Colonic mucosa (tissue), 4 donors: ENCODE measurements at places on chromosomes 1 and 21. TPM values are rescaled to one million over a fixed set of nuclear protein-coding genes. Genes with fewer than 3 reads are reported as not detected.

- DNase-seq = no peak
- H3K27me3 ChIP-seq = no peaks in the 10 kb centered on the region
- H3K4me3 ChIP-seq = no peak overlapping the region
- no peaks in the 10 kb centered on the region for H3K4me1 ChIP-seq
Measured at GRCh38 chr1:193741228-193741627, 554.8 kb upstream of the B3GALT2 start.

The WLS gene
- total RNA-seq = 88.3 TPM

The ERRFI1 gene
- 22.3 TPM for total RNA-seq

- no peak overlapping the region for H3K27ac ChIP-seq
- no peaks in the 10 kb centered on the region for H3K36me3 ChIP-seq
- DNase-seq = no peak
- H3K4me3 ChIP-seq = no peak overlapping the region
- H3K4me1 ChIP-seq = no peaks in the 10 kb centered on the region
- H3K27me3 ChIP-seq = no peaks in the 10 kb centered on the region
Measured at GRCh38 chr1:190633488-190633887, 155.8 kb upstream of the BRINP3 start.

DNA sequence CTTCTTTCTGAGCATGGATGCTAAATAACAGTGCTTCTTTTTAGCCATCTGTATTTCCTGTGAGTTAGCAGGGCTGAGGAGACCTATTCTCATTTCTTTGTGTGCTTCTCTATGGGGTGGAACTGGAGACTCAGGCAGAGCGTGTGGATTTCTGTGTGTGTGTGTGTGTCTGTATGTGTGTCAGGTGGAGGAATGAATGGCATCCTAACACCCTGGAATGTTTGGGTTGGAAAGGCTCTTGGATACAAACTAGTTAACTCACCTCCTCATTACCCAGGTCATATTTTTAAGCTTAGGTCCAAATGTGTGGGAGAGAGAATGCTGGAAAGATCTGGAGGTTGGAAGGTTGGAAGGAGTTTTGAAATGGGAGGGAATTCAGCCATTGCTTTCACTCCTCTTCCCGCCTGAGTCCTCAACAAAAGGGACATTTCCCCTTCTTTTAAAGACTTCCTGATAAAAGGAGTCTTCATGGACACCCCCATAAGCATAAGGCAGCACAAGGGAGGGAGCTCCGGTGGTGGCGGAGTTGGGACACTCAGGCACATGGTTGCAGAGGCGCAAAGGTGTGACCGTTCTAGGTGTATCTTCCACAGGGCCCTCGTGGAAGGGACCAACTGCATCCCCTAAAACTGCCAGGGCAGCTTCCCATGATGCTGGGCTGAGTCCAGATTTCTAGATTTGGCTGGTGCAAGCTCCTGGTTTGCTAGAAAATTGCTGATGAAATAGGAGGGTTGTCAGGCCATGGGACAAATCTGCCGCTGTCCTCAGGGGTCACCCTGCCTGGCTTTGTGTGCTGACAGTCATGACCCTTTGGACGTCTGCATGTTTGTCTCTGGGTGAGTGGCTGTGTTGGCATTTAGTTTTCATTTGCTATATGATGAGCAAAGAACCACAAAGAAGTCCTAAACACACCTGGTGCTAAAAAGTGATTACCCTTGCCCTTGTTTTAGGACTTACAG is 37.6 kb downstream of the MTARC1 start:
- H3K36me3 ChIP-seq = no peaks in the 10 kb centered on the region
- DNase-seq = no peak
- H3K4me1 ChIP-seq = no peaks in the 10 kb centered on the region
- H3K4me3 ChIP-seq = no peak overlapping the region
- no peaks in the 10 kb centered on the region for H3K27me3 ChIP-seq
- H3K27ac ChIP-seq = no peak overlapping the region

GRCh38 chr21:45997495-45998275 is 16.1 kb downstream of the COL6A1 start:
- no peaks in the 10 kb centered on the region for H3K27me3 ChIP-seq
- no peak overlapping the region for H3K27ac ChIP-seq
- no peak overlapping the region for H3K4me3 ChIP-seq

GRCh38 chr1:221284028-221284427 is 404.8 kb downstream of the HLX start:
- H3K4me3 ChIP-seq = no peak overlapping the region
- no peaks in the 10 kb centered on the region for H3K4me1 ChIP-seq
- H3K27ac ChIP-seq = no peak overlapping the region
- no peaks in the 10 kb centered on the region for H3K36me3 ChIP-seq
- no peaks in the 10 kb centered on the region for H3K27me3 ChIP-seq
- no peak for DNase-seq

DNA sequence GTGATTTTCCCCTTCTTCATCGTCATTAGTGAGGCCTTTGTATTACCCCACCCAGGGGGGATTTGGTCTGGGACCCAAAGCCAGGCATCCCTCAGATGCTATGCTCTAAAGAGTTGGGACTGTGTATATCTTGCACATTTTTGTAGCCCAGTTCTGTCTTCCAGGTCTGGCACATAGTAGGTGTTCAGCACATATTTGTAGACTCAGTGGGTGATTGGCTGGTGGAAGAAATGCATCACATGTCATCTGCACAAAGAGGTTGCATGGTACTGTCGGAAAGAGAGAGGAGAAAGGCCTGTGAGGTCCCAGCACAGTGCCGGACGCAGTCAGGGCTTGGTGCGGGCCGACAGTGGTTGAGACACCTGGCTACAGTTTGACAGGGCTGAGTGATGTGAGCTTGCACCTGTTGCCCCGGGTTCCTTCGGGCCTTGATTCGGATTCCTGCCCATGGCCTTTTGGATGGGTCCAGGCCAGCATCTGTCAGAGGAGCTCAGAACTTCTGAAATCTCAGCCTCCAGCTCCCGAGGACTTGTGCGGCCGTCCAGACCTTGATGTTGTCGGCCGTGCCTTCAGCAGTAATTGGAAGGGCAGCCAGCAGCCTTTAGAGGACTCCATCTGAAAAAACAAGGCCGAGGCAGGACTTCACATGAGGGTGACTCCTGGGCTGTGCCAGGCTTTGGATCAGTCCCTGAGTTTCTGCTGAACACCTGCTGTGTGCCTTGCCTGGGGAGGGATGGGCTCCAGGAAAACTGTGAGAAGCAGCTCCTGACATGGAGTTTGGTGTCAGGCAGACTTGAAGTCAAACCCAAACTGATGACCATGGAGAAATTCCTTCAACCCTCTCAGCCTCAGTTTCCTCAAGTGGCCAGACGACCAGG is 40.9 kb upstream of the PADI1 start:
- H3K27ac ChIP-seq = no peak overlapping the region
- H3K36me3 ChIP-seq = no peaks in the 10 kb centered on the region
- H3K4me3 ChIP-seq = no peak overlapping the region
- H3K27me3 ChIP-seq = no peaks in the 10 kb centered on the region
- DNase-seq = no peak

The BATF3 gene
- total RNA-seq = 0.74 TPM

DNA sequence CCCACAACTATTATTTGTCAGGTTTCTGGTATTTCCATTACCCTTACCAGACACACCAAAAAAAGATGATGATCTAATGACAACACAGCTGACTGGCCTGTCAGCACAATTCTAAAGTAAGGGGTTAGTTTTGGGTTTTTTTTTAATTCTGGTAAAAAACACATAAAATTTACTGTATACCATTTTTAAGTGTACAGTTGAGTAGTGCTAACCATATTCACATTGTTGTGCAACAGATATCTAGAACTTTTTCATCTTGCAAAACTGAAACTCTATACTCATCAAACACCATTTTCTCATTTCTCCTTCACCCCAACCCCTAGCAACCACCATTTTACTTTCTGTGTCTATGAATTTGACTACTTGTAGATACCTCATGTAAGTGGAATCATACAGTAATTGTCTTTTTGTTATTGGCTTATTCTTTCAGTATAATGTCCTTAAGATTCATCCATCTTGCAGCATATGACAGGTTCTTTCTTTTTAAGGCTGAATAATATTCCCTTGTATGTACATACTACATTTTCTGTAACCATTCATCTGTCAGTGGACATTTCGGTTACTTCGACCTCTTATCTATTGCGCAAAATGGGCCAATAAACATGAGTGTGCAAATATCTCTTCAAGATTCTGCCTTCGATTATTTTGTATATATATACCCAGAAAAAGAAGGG is 29.8 kb downstream of the ARNT start:
- no peak overlapping the region for H3K27ac ChIP-seq
- no peaks in the 10 kb centered on the region for H3K4me1 ChIP-seq
- no peaks in the 10 kb centered on the region for H3K27me3 ChIP-seq
- no peak for DNase-seq
- H3K4me3 ChIP-seq = no peak overlapping the region

GRCh38 chr1:220219136-220219442 is 53.2 kb downstream of the RAB3GAP2 start:
- H3K27ac ChIP-seq = no peak overlapping the region
- H3K4me3 ChIP-seq = no peak overlapping the region
- DNase-seq = no peak

- no peaks in the 10 kb centered on the region for H3K4me1 ChIP-seq
- H3K27ac ChIP-seq = peak overlapping the region; percentile 74
- H3K4me3 ChIP-seq = peak overlapping the region; percentile 47
- no peak for DNase-seq
- no peaks in the 10 kb centered on the region for H3K27me3 ChIP-seq
Measured at GRCh38 chr1:148263906-148264255, 111.8 kb upstream of the NBPF11 start.

GRCh38 chr1:231605149-231606100 is 21.2 kb upstream of the DISC1 start:
- no peaks in the 10 kb centered on the region for H3K4me1 ChIP-seq
- no peak for DNase-seq
- no peaks in the 10 kb centered on the region for H3K36me3 ChIP-seq
- H3K27ac ChIP-seq = no peak overlapping the region
- no peaks in the 10 kb centered on the region for H3K27me3 ChIP-seq

DNA sequence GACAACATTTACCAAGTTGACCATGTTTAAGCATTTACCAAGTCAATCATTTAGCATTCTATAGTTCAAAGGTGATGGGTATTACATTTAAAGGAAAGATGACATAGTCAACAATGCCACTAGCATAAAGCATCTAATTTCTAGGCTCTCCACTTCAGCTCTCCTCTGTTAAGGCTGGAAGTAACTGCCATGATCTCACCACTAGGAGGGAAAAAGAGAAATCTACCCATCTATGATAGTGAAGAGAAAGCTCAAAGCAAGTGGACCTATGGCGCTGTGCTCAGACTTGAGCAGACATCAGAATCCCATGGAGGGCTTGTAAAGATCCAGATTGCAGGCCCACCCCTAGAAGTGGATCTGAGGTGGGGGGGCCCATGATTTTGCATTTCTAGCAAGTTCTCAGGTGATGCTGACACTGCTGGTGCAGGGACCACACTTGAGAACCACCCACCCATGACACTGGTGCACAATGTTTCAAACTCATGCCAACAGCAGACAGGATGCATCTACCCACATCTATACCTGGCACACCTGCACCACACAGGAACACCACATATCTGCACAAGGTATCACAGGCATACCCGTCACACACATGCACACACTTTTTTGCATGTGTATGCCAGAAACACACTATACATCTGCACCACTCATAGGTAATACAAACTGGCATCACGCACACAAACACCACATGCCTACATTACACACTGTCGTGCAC is 392.9 kb upstream of the RUNX1 start:
- DNase-seq = no peak
- H3K4me3 ChIP-seq = no peak overlapping the region
- H3K27me3 ChIP-seq = no peaks in the 10 kb centered on the region
- no peaks in the 10 kb centered on the region for H3K36me3 ChIP-seq

DNA sequence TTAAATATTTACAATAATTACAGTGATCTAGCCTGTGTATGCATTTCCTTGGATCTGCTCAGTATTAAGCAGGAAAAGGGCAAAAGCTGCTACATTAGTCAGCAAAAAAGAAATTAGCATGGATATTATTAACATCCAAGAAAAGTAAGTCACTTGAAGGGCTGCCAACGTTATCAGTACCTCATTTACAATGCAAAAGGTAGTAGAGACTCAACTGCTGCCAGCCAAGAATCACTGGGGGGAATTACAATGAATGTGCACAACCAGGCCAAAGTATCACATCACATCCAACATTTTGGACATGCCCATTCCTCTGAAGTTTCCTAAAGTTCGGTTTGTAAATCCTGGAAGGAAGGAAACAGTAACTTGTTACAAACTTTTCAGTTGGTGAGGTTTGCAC is 1.9 kb downstream of the CNN3 start:
- H3K36me3 ChIP-seq = no peaks in the 10 kb centered on the region
- peaks cover 6% of the 10 kb centered on the region for H3K4me1 ChIP-seq
- DNase-seq = no peak
- no peaks in the 10 kb centered on the region for H3K27me3 ChIP-seq

The OR2T2 gene
- not detected for total RNA-seq

DNA sequence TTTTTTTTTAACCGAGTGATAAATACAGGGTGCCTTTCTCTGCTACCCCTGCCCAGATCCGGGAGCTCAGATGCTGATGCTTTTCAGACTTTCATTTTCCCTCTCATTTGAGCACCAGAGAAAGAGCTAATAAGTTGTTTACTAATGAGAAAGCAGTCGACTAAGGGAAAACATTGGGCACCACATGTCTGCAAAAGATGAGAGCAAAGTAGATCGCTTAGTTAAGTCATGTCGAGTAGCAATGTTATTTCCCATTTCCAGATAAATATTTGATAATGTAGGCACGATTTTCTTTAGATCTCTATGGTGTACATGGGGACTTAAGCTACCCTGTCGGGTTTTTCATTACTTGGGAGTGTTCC is 1.2 kb downstream of the PKN2 start:
- H3K36me3 ChIP-seq = no peaks in the 10 kb centered on the region
- H3K27ac ChIP-seq = peak overlapping the region; percentile 96
- H3K4me3 ChIP-seq = peak overlapping the region; percentile 91

The GSTM1 gene
- total RNA-seq = 46.1 TPM

- H3K27ac ChIP-seq = no peak overlapping the region
- H3K4me3 ChIP-seq = no peak overlapping the region
- no peak for DNase-seq
- no peaks in the 10 kb centered on the region for H3K36me3 ChIP-seq
Measured at GRCh38 chr1:15557008-15557407, 27.8 kb downstream of the AGMAT start.

The CLDN19 gene
- not detected for total RNA-seq

DNA sequence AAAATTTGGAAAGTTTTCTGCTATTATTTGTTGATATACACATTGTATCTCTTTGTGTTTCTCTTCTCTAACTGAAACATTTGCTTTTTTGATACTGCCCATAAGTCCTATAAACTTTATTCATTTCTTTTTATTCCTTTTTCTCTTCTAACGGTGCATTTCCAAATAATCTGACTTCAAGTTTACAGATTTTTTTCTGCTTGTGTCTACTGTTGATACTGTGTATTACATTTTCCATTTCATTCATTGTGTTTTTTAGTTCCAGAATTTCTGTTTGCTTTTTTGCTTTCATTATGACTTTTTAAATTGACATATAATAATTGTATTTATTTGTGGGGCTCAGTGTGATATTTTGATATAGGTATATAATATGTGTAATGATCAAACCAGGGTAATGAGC is 38.3 kb upstream of the PLA2G2A start:
- no peaks in the 10 kb centered on the region for H3K4me1 ChIP-seq
- H3K36me3 ChIP-seq = no peaks in the 10 kb centered on the region
- H3K4me3 ChIP-seq = no peak overlapping the region
- H3K27me3 ChIP-seq = no peaks in the 10 kb centered on the region
- H3K27ac ChIP-seq = no peak overlapping the region

- no peak overlapping the region for H3K27ac ChIP-seq
- H3K4me3 ChIP-seq = no peak overlapping the region
- H3K36me3 ChIP-seq = no peaks in the 10 kb centered on the region
- no peak for DNase-seq
Measured at GRCh38 chr1:118081387-118081786, 103.6 kb downstream of the SPAG17 start.

The EVA1C gene
- total RNA-seq = 7.3 TPM

- no peaks in the 10 kb centered on the region for H3K4me1 ChIP-seq
- no peak overlapping the region for H3K27ac ChIP-seq
- peaks cover 7% of the 10 kb centered on the region for H3K36me3 ChIP-seq
Measured at GRCh38 chr1:201874672-201875071, 14.0 kb upstream of the SHISA4 start.
